ENCODE measurements at places on chromosomes 3 and 15. TPM values are rescaled to one million over a fixed set of nuclear protein-coding genes. Genes with fewer than 3 reads are reported as not detected.
A peak's percentile ranks its signal among the peaks of the same experiment; 100 is the strongest.

Gene PCYT1A
- total RNA-seq = 100 TPM

- no peak for DNase-seq
- peaks cover 18% of the 10 kb centered on the region for H3K4me1 ChIP-seq
- H3K36me3 ChIP-seq = no peaks in the 10 kb centered on the region
- no peak overlapping the region for H3K27ac ChIP-seq
- H3K27me3 ChIP-seq = no peaks in the 10 kb centered on the region
Observed at GRCh38 chr15:91258415-91258759, 158.3 kb downstream of the SV2B start.

Gene FGF12
- total RNA-seq = 290 TPM

GRCh38 chr3:193333229-193333628, 45.3 kb downstream of the ATP13A5 start:
- H3K27ac ChIP-seq = no peak overlapping the region
- no peaks in the 10 kb centered on the region for H3K27me3 ChIP-seq
- no peaks in the 10 kb centered on the region for H3K36me3 ChIP-seq

Gene ARGFX
- not detected for total RNA-seq

DNA sequence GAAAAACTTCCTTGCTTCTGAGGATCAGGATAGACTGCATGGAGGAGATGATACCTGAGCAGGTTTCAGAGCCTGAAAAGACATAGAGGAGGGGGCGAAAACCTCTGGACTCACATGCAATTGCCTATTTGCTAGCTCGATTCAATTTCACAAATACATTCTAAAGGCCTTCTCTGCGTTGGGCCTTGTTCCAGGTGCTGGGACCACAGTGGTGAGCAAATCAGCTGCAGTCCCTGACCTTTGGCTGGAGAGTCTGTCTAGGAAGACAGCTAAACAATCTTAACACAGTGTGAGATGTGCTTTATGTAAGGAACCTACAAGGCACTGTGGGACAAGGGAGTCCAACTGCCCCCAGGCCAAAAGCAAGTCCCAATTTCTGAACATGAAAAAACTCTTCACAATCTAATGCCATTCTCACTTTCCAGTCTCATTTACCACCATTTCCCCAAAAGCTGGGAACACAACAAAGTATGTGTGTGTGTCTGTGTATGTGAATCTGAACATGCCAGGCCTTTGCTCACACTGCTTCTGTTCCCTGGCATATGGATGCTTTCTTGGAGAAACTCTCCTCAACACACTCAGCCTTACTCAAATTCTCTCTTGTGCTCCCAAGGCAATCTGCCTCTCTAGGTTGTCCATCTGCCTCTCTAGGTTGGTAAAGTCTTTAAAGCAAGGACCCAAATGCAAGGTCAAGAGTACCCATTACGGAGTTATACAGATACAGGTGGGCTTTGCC, 2.1 kb upstream of the PCCB start:
- H3K27me3 ChIP-seq = no peaks in the 10 kb centered on the region
- no peak overlapping the region for H3K4me3 ChIP-seq
- no peaks in the 10 kb centered on the region for H3K36me3 ChIP-seq
- H3K4me1 ChIP-seq = peaks cover 14% of the 10 kb centered on the region

- H3K4me3 ChIP-seq = peak overlapping the region; percentile 74
- peak overlapping the region; percentile 99 for H3K27ac ChIP-seq
- H3K27me3 ChIP-seq = no peaks in the 10 kb centered on the region
- H3K36me3 ChIP-seq = peaks cover 35% of the 10 kb centered on the region
- H3K4me1 ChIP-seq = peaks cover 29% of the 10 kb centered on the region
Observed at GRCh38 chr3:50323614-50324199, 1.2 kb upstream of the HYAL2 start.

Gene CCR8
- total RNA-seq = not detected

GRCh38 chr15:89740137-89740536, 10.9 kb downstream of the MESP1 start:
- peaks cover 19% of the 10 kb centered on the region for H3K27me3 ChIP-seq
- no peak overlapping the region for H3K27ac ChIP-seq
- H3K4me1 ChIP-seq = no peaks in the 10 kb centered on the region
- DNase-seq = peak; percentile 61

Gene ZNF860
- 0.07 TPM for total RNA-seq

GRCh38 chr3:157051055-157051454, 108.9 kb downstream of the CCNL1 start:
- no peak overlapping the region for H3K4me3 ChIP-seq
- no peak for DNase-seq
- H3K27me3 ChIP-seq = no peaks in the 10 kb centered on the region
- H3K4me1 ChIP-seq = no peaks in the 10 kb centered on the region

DNA sequence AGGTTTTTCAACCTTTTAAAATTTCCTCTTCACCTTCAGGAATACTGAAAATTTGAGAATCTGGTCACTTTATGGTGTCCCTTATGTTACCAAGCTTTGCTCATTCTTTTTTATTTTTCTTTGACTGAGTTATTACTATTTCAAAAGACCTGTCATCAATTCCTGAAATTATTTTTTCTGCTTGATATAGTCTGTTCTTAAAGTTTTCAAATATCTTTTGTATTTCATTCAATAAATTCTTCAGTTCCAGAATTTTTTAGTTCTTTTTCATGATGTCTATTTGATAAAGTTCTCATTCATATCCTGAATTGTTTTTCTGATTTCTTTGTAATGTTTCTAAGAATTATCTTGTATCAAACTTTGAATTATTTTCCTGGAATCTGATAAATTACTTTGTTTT, 63.9 kb downstream of the UQCC5 start:
- no peak overlapping the region for H3K4me3 ChIP-seq
- no peak overlapping the region for H3K27ac ChIP-seq
- peaks cover 97% of the 10 kb centered on the region for H3K36me3 ChIP-seq

Gene PRSS50
- total RNA-seq = not detected

- H3K36me3 ChIP-seq = no peaks in the 10 kb centered on the region
- H3K4me3 ChIP-seq = no peak overlapping the region
- no peak overlapping the region for H3K27ac ChIP-seq
- H3K4me1 ChIP-seq = no peaks in the 10 kb centered on the region
Observed at GRCh38 chr15:56856934-56857333, 61.5 kb upstream of the TCF12 start.

GRCh38 chr15:97085731-97086130, 755.2 kb downstream of the NR2F2 start:
- H3K4me3 ChIP-seq = no peak overlapping the region
- H3K27me3 ChIP-seq = peaks cover 3% of the 10 kb centered on the region
- H3K27ac ChIP-seq = no peak overlapping the region
- no peak for DNase-seq
- no peaks in the 10 kb centered on the region for H3K4me1 ChIP-seq

Gene MYEF2
- total RNA-seq = 9.1 TPM

Gene A4GNT
- total RNA-seq = not detected

Gene PROK2
- total RNA-seq = 0.25 TPM

DNA sequence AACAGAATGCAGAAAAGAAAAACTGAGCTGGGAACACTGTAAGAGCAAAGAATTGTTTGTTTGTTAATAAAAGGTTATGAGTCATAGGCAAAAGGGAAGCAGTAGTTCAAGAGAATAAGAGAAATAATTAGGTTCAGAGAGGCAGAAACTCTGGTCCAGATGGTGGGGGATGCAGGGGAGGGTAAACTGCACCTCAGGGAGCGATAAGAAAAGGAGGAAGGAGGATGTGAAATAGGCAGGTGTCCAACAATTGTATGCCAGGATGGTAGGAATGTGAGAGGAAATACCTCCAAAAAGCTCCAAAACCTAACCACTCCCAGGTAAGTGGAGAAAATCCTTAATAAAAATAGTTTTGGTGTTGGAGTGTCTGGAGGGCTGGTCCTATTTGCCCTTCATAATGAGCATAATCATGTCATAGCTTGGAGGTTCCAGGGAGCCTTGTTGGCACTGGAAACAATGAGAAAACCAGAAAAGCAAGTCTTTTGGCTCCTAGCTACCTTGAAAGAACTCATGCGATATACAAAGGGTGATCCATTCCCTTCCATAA, 405.4 kb upstream of the TBL1XR1 start:
- H3K27ac ChIP-seq = no peak overlapping the region
- H3K4me3 ChIP-seq = no peak overlapping the region
- peaks cover 13% of the 10 kb centered on the region for H3K4me1 ChIP-seq
- no peaks in the 10 kb centered on the region for H3K36me3 ChIP-seq
- no peak for DNase-seq

Gene CELF6
- 0.21 TPM for total RNA-seq

- H3K27me3 ChIP-seq = no peaks in the 10 kb centered on the region
- H3K4me3 ChIP-seq = no peak overlapping the region
- no peak for DNase-seq
- H3K4me1 ChIP-seq = no peaks in the 10 kb centered on the region
- peaks cover 79% of the 10 kb centered on the region for H3K36me3 ChIP-seq
Observed at GRCh38 chr3:48406443-48407431, 23.1 kb downstream of the PLXNB1 start.

Gene GPR176
- total RNA-seq = 3.1 TPM

Gene PIF1
- total RNA-seq = 0.48 TPM

All from heart right ventricle (tissue), 16 donors.